HFF-Myc (cell line): ENCODE measurements at places on chromosomes 1 and 21.
A peak's percentile ranks its signal among the peaks of the same experiment; 100 is the strongest.

- no peak for DNase-seq
Measured at GRCh38 chr1:89896105-89896942, 75.5 kb downstream of the LRRC8D start.

GRCh38 chr1:24874056-24874455, 56.0 kb downstream of the RUNX3 start:
- no peak for DNase-seq

DNA sequence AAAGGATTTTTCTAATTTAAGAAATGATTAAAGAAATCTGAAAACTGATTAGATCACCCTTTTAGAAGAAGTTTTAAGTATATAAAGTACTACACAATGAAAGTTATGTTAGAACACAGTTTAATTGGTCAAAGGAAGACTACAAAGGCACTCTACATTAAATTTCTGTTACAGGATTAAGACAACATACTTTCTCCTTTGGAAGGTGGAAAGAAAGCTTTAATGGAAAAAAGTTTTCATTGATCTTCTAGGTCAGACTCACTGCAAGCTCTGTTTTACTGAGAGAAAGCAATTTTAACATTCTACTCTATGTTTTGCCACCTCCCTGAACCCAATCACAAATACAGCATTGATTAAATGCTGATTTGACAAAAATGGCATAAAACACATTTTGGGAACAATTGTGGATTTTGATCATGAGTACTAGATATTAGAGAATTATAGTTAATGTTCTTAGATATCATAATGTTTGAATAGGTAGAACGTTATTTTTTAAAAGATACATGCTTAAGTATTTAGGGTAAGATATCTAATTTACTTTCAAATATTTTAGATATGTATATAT, 32.0 kb downstream of the WDR26 start:
- DNase-seq, result no peak

DNA sequence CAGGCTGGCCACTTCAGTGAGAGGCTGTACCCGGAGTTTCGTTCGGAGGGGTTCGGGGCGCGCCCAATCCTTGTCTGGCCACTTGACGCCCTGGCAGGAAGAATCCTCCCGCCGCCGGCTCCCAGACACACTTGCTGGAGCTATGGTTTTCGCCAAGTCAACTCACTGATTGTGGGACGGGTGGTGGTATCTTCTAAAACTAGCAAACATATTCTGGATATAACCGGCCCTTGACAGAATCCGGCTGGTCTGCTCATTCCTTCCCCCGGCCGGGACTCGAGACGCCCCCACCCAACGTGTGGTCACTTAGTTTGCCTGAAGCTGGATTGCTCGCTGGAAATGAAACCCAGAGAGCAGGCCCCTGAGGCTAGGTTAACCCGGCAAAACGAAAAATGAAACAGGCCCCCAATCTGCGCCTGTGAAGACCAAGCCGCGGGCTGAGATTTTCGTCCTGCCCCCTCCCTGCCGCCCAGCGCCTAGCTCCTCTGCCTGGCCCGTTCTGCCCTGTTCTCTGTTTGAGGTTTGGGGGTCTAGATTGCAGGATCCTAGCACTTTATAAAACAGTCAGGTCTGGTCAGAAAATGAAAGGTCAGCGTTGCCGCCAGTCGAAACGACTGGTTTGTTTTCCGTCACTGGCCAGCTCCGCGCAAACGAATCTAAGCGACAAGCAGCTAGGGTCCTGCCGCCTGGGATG, 4.6 kb downstream of the GFI1 start:
- no peak for DNase-seq

DNA sequence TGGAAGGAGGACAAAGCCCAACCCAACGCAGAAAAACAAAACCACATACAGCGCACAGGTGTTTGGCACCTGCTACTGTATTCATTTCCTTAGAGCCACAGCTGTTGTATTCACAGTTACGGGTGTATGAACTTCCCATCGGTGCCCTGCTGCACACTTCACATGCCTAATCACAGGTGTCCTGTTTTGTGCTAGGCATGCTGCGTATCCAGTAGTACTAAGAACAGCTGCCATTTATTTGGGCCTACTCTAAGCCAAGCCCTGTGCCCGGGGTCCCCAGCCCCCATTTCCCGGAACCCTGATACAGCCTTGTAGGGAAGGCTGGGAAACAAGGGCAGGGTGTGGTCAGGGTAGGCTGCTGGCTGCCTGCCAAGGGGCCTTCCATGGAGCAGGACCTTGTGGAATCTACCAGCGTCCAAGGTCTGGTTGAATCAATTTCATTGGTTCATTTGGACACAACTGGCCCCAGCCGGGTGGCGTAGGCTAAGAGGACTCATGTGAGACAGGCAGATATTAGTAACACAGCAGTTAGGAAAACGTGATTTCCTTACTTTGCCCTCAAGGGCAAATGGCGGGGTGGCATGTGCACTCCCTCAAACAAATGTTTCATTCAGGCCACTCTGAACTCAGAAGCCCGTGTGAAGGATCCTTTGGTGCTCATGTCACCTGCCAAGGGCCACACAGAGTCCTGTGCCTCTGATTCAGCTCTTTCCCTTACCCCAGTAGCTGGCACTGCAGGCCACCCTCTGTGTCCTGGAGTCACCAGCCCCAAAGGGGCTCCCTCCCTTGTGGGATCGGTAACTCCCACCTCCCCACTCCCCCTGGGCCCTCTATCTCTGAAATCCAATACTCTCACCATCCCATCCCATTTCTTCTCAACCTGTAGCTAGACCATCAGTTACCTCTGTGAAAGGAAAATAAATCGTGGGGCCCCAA, 986 bp upstream of the RNF186 start:
- no peak for DNase-seq

GRCh38 chr21:16583556-16583955, 853.8 kb downstream of the USP25 start:
- DNase-seq, result no peak

- DNase-seq, result no peak
Measured at GRCh38 chr1:30358500-30358899, 364.9 kb downstream of the MATN1 start.

DNA sequence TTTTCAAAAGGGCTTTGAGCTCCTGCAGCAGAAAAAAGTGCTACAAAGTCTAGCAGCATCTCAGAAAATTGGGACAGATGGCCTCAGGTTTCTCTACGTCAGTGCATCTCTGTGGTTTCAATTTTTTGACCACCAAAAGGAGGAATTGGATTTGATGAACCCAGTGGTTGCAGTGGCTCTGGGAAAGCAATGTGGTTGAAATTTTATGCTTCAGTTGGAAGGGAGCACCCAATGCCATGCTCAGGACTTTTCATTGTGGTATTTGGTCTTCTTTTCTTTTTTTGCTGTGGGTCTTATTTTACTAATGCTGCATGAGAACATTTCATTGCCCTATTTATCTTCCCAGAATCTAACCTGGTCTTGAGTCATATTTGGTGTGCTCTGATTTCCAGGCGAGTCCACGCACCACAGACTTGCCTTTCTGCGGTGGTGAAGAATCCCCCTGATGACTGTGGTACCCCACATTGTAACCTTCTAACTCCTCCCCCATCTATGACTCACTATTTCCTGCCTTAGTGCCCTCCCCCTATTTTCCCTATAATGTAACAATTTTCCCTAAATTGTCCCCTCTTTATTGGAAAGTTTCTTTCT, 56.7 kb downstream of the S1PR1 start:
- no peak for DNase-seq

- no peak for DNase-seq
Measured at GRCh38 chr1:235050911-235051360, 77.7 kb downstream of the TOMM20 start.

DNA sequence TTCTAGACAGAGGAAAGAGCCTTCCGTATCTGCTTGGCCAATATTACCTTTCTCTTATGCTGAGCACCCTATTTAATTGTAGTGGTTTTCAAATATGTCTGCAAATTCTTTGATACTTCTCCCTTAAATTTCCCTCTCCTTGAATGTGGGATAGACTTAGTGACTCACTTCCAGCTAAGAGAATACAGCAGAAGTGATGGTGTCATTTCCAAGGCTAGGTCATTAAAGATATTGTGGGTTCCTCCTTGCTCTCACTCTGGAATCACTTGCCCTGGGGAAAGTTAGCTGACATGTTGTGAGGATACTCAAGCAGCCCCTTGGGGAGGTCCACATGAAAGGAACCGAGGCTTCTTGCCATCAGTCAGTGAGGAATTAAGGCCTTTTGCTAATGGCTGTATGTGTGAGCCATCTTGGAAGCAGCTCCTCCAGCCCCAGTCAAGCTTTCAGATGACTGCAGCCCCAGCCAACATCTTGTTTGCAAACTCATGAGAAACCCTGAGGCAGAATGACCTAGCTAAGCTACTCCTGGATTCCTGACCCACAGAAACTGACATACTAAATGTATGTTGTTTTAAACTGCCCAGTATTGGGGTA, 8.1 kb upstream of the CITED4 start:
- DNase-seq, result no peak

GRCh38 chr1:96296991-96297390, 424.6 kb upstream of the PTBP2 start:
- no peak for DNase-seq

- DNase-seq, result no peak
Measured at GRCh38 chr1:107140703-107141490, at the start of gene NTNG1. Gene NTNG1 (plus strand): TSS chr1:107141039.

DNA sequence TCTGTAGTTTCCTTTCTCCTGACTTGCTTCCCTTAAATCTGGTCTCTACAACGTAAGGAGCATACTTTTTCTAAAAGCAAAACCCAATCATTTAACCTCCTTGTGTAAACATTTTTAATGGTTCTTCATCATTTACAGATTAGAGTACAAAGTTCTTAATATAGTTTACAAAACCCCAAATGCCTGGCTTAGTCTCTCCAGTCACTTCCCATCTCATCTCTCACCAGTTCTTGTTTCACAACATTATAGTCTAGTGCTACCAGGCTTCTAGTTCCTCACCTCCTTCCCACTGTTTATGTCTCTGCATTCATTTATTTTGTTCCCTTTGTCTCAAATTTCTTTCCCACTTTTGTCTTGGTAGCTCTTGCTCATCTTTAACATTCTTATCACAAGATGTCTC, 168.4 kb downstream of the FASLG start:
- DNase-seq, result no peak

- DNase-seq, result no peak
Measured at GRCh38 chr21:36887963-36888362, 78.5 kb downstream of the HLCS start.

- no peak for DNase-seq
Measured at GRCh38 chr1:50328552-50328951, 94.7 kb downstream of the DMRTA2 start.

DNA sequence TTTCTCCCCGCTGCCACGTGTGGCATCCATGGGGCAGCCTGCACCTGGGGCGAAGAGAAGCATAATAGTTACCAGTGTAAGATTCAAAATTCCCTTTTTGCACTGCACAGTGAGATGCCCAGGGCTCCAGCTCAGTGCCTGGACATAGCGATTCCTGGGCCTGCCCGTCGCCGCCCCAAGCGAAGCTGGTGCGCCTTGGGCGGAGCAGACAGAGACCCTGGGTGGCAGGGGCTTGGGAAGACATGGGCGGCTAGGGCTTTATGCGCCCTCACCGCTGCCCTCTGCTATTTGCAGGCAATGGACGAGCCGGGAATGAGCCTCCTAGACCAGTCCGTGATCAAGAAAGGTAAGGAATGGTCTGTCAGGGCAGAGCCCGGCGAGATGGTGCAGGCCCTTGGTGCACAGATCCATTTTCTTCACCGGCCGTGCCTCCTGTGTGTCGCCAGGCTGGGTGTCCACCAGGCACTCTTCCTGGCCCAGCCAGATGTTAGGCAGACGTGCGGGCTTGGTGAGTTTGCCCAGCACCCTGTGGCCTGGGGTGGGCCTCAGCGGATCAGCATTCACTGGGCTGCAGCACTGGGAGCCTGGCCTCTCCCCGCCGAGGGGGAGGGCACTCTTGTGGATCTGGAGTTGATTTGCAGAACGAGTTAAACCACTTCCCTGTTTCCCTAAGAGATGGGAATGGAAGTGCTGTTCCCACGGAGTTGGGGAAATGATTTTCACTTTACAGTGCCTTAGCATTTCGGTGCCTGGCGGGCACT, 1.7 kb downstream of the TFAP2E start:
- DNase-seq, result no peak

DNA sequence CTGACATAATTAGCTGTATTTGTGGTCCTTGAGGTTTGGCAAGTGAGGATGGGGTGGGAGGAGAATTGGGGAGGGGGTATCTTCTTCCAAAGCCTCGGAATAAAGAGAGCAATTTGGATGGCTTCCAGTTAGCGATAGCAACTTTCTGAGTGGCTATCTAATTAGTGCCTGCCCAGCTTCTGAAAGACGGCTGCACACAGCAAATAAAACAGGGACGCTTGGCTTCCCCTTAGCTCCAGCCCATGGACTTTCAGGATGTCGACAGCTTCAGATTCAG, 31.1 kb downstream of the KLHDC7A start:
- no peak for DNase-seq

DNA sequence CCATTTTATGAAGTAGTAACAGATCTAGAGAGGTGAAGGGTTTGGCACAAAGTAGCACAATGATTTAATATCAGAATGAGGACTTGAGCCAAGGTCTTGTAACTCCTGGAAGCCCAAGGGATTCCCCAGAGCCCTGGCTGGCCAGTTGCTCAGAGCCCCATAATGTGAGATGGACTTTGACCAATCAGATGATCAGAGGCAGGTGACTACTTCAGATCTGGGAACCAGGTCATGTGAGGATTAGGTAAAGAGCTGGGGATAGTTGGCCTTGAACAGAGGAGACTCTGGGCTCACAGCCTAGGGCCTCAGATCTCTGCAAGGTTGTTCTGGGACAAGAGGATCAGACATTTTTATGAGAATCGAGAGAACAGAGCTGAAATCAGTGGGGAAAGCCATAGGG, 18.9 kb downstream of the SHISAL2A start:
- no peak for DNase-seq

DNA sequence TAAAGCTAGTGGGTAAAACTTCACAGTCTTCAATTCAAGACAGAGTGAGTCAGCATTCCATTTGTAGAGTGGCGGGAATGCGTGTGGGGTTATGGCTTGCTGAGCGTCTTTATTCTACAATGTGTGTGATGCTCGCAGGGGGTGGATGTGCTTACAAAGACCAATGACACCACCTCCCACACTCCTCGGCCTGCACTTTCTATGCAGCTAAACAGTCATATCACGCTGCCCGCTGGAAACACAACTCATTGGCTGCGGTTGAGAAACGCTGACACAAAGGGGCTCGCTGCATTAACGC, 298.5 kb downstream of the PCP4 start:
- DNase-seq, result no peak

DNA sequence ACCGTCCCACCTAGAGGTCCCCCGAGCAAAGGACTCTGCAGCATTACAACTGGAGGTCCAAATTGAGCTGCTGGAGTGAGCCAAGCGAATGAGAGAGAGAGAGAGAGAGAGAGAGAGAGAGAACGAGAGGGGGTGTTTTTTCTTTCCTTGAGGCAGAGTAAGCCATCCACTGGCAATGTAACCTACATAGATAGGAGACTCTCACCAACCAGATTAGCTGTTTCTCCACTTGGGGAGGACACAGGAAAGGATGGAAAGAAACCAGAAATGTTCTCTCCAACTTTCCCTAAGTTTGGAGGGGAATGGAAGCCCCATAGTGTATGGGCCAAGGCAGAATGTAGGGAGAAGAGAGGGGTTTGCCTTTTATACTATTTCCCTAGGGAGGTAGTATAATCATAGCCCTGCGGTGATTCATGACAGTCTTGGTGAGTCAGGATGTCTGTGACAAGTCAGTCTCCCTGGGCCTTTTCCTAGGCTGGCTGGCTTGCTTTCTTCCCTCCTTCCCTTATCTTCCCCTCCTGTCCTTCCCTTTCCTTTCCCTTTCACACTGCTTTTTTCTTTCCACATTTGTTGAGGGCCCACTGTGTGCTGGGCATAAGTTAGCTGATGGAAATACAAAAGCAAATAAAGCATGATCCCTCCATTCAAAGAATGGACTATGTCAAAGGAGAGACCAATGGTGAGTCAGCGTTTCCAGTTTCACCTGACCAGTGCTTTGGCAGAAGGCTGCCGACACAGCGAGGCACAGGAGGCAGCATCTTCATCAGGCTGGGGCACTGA, 7.1 kb downstream of the FNDC7 start:
- peak; percentile 50 for DNase-seq
